ENCODE measurements at places on chromosomes 6 and 20. TPM values are rescaled to one million over a fixed set of nuclear protein-coding genes. Genes with fewer than 3 reads are reported as not detected.

Gene C6orf52
- total RNA-seq = not detected

Gene LBP
- total RNA-seq = not detected

Gene ATXN1
- 31.2 TPM for total RNA-seq

DNA sequence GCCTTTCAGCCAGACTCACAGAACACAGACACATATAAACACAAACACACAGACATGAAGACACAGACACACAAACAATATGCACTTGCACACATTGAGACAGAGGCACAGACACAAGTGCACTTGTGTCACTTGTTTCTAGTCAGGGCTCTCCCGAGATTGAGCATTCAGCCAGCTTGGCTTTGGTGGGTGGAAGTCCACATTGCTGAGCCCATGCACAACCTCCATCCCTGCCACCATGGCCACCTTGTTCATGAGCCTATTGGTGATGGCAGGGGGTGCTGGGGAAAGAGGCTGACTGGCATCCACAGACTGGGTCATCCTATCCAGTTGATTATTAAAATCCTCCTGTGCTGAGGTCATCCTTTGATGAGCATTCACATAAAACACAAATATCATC is 11.5 kb upstream of the CST7 start:
- DNase-seq = no peak
